Stimulated activated CD4-positive, alpha-beta T cell treated with anti-CD3 and anti-CD28 coated beads, Interleukin-1b, Interleukin-23, amount 100 ng/mL, for 1 hour (primary cell): ENCODE measurements at places on chromosomes 2 and 18.

DNA sequence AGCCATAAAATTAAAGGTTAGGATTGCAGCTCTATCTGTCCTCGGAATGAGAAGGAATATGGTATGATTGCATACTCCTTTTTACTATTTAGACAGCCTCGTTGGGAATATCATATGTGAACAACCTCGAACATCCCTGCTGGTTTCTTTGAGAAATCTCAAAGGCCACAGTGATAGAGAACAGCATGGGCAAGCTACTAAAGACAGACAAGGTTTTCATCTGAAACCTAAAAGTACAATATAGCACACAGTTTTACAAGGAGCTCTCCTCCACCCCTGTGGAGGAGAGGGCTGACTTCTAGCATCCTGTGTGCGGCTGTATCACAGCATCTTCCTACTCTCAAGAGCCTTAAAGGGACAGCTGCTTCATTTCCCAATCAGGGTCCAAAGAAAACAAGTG is 104.3 kb downstream of the VWC2L start:
- no peak for DNase-seq

GRCh38 chr2:128271597-128271910 is 47.1 kb downstream of the HS6ST1 start:
- no peak for DNase-seq

DNA sequence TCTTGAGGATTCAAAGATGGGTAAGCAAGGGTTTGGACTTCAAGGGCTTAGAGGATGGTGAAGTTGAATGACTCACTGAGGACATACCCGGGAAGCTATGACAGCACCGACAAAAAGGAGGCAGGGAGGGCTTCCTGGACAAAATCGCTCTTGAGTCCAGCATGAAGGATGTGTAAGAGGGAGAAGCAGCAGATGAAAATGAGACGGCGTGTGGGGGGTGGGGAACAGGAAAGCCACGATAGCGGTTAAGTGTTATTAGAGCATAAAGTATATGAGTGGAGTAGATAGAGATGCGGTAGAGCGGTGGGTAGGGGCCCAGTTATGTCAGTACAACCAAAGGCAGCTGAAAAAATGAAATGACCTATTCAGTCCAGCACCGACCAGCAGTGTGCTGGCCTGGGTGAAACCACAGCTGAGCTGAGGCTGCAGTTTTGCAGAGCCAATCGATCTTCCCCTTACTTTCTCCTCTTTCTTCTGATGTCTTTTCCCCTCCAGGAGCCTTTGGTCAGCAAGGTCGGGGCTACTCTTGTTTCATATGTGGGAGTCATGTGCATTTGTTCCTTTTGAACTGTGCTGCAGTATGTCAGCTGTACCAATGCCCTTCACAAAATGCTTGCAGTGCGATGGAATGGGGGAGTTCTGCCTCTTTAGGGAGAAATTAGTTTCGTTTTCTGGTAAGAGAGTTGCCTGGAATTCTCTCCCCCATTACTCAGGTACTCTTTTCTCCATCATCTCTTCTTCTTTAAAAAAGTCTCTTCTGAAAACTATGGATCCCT is 2.0 kb upstream of the THUMPD2 start:
- DNase-seq = no peak

DNA sequence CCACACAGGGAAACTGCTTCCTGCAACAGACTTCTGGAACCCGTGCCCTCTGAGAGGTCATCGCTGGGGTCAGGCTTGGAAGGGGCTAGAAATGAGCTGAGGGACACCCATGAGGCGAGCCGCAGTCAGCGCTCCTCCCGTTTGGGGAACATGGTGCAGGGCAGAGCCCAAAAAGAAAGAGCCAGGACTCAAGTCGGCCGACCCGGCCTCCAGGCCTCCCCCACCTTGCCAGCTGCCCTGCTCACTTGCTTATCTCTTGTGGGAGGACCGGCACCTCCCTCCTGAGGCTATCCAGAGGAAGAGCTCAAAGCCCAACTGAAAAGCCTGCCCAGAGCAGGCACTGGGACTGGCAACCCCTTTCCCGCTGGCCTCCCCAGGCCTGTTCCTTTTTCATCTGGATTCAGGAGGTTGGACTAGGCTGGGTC is 43.6 kb downstream of the SCTR start:
- no peak for DNase-seq

DNA sequence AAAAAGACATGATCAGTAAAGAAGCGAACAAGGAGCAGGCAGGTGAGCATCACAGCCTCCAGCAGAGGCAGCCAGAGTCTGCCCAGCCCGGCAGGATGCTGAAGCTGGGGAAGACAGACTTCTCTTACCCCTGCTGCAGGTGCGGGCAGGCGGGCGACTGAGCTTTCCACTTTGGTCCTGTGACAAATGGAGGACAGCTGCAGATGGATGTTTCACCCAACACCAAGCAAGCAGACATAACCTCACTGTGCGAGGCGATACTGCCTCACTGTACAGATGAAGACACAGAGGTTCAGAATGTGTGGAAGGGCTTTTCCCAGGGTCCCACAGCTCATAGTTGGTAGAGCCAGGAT is 251.0 kb downstream of the AFF3 start:
- no peak for DNase-seq

DNA sequence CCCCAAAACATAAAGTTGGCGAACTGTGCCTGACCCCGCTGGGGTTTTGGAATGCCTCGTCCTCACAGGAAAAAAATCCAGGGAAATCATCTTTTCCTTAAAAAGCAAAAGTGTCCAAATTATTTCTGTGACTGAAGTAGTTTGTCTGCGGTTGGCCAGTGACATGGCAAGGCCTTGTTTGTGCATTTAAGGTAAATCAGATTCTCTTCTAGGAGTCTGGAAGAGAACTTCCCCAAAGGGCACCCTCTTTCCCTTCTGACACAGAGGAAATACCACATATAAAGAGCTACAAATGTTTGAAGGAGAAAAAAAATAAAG is 737 bp upstream of the CYB5A start:
- no peak for DNase-seq

DNA sequence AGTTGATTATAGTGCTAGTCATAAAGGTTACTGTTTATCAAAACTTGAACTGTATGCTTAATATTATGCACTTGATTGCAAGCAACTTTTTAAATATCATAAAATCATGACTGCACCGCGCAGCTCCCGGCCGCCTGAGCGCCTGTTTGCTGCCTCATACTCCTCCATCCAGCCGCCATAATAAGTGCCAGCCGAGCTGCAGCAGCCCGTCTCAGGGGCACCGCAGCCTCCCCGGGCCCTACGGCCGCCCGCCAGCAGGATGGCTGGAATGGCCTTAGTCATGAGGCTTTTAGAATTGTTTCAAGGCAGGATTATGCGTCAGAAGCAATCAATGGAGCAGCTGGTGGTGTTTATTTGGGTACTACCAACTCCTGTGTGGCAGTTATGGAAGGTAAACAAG is 337.2 kb downstream of the PAX3 start:
- DNase-seq = no peak

DNA sequence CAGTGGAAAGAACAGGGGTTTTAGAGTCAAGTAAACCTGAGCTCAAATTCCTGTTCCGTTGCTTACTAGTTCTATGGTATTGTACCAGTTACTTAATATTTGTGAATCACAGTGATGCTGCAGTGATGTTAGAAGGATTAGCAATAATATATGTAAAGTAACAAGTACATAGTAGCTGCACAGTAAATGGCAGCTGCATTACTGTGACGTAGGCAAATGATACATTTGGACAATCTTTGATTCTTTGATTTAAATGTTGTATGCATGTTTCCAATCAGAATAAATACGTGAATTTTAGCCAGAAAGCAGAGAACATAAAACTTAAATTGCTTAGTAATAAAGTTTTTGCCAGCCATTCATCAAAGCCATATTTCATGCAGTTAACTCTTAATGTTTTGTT is 243.0 kb downstream of the ERBB4 start:
- no peak for DNase-seq

GRCh38 chr2:39243469-39244123 is at the start of gene CDKL4:
Gene CDKL4 (minus strand): TSS chr2:39243970.
- no peak for DNase-seq

DNA sequence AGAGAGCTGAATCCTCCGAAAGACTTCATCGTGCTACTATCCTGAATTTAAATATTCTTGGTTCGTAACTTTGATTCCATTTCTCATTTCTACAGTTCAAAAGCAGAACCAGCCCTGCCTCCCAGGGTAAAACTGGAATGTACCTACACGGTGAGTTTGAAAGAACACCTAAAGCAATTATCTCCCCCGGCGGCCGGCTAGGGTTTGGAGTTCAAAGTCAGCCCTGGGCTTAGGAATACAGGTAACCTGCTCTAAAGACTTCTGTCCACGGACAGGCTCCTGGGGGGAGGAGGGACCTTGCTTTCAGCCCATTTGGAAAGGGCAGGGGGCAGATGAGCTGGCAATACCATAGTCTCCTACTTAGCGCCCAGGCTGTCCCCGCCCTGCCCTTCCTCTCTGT is 32.3 kb downstream of the CYP27C1 start:
- no peak for DNase-seq

DNA sequence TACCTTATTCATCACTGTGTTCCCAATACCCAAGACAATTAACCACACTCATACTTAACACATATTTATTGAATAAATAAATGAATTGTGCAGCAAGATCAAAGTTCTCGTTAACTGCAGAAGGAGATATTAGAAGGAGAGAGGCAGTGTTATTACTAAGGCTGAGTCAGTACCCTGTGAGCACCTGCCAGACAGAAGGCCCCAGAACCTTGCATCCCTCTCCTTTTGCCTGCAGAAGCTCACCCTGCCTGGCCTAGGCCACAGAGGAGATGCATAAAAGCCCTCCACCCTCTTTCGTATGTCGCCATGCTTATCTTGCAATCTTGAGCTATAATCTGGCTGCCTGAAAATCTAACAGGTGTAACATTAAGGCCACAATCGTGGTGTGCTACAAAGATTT is 20.5 kb upstream of the RNF149 start:
- no peak for DNase-seq

DNA sequence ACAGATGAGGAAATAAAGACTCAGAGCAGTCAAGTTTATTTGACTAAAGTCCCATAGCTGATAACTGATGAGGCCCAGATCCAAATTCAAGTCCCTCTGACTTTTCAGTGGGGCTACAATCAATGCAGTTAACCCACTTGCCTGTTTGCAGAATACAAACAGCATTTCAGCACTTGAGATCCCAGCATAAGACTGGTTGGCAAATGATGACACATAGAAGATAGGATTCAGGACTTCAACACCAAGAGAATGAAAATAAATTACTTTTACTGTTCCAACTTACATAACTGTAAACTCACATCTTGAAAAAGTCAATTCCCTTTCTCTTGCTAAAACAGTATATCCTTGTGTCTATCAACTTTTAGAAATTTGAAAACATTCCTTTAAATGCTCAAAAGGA is 61.2 kb downstream of the CCDC93 start:
- no peak for DNase-seq

DNA sequence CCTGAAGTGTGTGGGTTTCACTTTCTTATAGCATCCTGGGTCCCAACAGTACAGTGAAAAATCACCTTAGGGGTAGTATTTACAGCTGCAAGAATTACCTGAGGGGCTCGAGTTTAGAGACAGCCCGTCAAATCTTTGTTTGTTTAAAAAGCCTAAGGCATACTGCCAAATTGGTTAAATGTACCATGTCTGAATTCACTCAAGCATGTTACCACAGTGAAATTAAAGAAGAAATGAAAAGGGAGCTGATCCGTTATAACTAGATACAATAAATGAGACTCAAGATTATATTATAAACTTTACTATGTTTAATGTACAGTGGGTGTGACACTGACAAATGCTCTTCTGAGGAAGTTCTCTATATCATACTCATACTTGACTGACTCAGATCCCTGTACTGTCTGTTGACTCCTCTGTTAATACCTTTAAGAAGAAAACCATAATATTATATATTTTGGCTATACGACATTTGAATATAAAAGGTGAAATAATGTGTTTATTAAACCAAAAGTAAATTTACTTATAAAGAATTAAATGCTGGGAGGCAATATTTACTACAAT is 107.3 kb downstream of the TMEFF2 start:
- DNase-seq = no peak

DNA sequence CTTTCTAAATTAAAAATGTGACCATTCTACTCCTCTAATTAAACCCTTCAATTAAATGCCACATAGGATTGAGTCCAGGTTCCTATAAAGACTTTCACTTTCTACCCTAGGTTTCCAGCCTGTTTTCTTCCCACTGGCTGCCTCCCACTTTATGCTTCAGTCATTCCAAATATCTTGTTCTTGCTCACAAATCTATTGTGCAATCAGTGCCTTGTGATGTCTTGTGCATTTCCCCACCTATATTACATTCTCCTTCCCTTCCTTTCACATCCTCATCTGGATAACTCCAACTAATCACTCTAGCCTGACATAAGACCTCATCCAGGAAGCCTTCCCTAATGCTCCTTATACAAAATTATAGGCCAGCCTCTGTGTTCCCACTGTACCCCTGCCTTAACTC is 281.7 kb upstream of the LRATD1 start:
- no peak for DNase-seq

- no peak for DNase-seq
Measured at GRCh38 chr2:191245869-191246531, 796 bp downstream of the MYO1B start.

DNA sequence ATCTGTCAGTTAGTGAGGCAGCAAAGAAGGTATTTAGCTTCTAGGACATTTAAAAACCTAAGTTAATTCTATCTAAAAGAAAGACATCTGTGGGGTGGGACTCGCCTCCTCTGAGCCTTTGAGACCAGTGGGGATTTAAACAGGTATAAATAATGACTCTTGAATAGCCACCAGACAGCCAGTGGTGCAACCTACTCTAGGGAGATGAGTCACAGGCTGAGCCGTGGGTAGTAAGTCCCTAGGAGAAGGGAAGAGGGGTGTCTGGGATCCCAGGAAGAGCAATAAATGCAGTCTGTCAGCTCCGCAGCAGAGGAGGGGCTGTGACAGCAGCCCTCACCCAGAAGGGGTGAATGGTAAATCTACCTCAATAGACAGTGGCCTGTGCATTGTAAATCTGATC is 43.1 kb upstream of the GALNT3 start:
- DNase-seq = no peak

DNA sequence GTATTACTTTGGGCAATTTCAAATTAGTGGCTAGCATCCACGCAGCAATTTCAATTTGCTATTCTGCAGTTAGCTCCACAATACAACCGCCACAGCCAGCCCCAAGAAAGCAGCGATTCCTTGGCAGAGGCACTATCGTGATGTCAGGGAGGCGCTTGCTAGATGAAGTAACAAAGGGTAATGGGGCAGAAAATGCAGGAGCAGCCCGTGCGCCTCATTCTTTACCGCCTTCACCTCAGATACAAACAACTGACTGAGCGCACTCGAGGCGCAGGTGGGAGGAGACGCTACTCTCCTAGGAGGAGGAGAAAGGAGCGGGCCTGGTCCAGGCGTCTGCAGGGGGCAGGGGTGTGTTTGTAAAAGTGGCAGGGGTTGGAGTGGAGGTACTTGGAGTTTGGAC is 76.9 kb upstream of the ASB18 start:
- DNase-seq = no peak

GRCh38 chr2:160292225-160292624 is 92.2 kb upstream of the ITGB6 start:
- no peak for DNase-seq

DNA sequence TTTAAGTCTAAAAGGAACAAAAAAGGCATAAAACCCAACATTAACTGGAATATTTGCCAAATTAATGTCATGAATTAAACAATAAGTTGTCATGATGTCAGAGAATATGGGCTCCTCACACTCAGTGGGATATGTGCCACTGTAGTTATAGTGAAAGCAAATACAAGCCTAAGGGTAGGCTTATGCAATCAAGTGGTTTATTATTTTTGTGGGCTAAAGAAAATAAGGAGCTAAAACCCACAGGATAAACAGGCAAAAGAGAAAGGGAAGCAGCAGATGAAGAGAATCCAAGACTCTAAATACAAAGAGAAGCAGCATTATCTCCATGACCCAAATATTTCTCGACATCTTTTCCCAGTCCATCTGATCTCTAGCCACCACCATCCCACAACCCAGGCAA is 17.5 kb downstream of the YWHAQ start:
- DNase-seq = no peak
